ENCODE measurements at places on chromosomes 5 and 9.

DNA sequence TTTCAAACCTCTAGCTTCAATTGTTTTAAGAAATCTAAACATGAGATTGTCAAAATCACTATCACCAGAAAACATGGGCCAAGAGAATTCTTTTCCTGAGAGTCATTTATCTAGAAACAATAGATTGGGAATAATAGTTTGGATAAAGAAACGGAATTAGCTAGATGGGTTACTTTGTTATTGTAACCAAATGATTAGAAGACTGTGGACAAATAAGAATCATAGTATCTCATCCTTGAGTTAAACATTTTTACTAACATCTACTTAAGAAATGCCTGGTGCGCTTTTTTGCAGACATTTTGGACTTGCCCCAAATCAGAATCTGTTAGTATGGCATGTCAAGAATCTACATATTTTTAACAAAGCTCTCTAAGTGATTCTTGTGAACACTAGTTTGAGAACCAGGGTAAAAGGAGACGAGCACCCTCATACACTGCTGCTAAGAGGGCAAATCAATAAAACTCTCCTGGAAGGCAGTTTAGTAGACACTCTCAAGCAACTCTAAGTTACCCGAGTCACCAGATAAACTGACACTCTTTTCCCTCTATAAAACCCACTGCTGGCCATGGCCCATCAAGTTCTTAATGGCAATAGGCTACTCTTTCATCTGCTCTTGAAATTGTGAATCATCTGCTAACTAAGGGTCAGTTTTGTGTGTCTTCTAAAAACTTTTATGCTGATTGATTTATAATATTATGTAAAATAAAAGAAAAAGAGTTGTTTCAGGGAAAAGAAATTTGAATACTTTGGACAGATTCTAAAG, 39.1 kb downstream of the TPD52L3 start:
- DNase-seq = no peak

- DNase-seq = no peak
Measured at GRCh38 chr9:128940946-128941755, 6.3 kb downstream of the DOLK start.

GRCh38 chr9:7554699-7555098, 244.9 kb downstream of the DMAC1 start:
- no peak for DNase-seq

- DNase-seq = no peak
Measured at GRCh38 chr9:18847576-18848275, 185.3 kb downstream of the SAXO1 start.

- no peak for DNase-seq
Measured at GRCh38 chr5:96279801-96280542, 153.1 kb downstream of the PCSK1 start.

All from left kidney (tissue), 8 donors.